ENCODE measurements at places on chromosomes 11 and 22.

DNA sequence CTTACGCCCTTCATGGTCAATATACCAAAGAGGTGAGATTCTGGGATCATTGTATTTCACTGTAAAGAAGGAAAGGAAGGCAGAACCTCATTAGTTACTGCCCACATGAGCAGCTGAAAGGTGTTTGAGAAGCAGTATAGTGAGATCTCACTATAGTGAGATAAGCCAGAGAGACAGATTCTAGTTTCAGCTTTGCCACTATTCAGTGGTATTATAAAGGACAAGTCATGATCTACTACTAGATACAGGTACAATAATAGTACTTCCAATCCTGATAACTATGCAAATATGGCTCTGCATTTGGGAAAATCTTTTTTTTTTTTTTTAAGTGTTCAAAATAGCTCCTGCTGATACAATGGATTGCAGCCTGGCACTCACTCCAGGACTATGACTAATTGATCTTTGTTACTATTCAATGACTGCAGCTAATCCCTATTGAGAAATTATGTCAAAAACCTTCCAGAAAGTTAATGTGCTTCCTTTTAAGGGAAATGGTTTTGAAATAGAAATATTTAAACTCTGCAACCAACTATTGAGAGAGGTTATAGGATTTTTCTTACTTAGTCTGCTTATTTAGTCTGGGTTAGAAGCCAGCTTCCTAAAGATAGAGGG lies 8.3 kb upstream of the DLAT start:
- DNase-seq, result peak; percentile 24

DNA sequence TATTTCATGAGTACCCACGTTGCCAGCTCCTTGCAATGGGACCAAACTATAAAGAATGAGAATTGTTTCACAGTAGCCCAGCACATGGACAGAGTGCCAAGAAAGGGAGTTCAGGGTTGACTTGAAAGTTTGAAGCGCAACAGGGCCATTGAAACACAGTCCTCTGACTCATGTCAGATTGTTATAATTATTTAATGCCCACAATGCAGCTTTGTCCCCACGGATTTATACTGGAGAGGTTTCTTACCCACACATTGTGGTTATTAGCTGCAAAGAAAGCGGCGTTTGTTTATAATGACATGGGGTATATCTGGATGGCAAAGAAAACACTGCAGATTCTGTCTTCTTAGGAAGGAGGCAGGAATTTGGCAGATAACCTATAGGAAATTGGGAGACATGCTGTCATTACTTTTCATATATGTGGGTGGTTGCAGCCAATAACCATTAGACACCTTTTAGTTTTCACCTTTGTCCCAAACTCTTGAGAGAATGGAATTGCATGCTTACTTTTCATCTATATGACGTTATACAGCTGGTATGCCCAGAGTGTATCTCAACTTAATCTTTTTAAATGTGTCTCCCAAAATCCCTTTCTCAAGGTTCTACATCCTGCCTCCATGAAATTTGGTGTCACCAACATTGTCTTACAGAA lies 143.6 kb downstream of the TEAD1 start:
- no peak for DNase-seq

DNA sequence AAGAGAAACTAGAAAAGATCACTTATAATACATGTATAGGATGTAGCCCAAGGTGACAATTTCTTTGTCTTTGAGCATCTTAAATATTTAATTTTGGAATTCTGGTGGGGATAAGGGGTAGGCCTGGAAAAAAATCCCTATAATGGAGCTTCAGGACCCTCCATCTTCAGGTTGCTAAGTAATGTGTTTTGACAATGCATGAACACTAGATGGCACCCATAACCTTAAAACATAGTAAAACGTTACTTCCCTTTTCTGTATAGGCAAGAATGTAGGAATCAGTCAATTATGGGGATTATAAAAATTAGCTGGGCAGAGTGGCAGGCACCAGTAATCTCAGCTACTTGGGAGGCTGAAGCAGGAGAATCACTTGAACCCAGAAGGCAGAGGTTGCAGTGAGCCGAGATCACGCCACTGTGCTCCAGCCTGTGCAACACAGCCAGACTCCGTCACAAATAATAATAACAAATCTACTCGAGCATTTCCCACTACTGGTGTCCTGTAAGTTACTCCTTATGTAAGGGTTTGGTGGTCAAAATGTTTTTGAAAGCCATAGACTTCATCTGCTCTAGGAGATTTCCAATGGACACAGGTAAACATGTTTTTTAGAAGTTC lies 541.9 kb upstream of the CCDC90B start:
- DNase-seq, result peak; percentile 65

GRCh38 chr11:110509472-110509871 lies 79.7 kb downstream of the FDX1 start:
- DNase-seq, result no peak

DNA sequence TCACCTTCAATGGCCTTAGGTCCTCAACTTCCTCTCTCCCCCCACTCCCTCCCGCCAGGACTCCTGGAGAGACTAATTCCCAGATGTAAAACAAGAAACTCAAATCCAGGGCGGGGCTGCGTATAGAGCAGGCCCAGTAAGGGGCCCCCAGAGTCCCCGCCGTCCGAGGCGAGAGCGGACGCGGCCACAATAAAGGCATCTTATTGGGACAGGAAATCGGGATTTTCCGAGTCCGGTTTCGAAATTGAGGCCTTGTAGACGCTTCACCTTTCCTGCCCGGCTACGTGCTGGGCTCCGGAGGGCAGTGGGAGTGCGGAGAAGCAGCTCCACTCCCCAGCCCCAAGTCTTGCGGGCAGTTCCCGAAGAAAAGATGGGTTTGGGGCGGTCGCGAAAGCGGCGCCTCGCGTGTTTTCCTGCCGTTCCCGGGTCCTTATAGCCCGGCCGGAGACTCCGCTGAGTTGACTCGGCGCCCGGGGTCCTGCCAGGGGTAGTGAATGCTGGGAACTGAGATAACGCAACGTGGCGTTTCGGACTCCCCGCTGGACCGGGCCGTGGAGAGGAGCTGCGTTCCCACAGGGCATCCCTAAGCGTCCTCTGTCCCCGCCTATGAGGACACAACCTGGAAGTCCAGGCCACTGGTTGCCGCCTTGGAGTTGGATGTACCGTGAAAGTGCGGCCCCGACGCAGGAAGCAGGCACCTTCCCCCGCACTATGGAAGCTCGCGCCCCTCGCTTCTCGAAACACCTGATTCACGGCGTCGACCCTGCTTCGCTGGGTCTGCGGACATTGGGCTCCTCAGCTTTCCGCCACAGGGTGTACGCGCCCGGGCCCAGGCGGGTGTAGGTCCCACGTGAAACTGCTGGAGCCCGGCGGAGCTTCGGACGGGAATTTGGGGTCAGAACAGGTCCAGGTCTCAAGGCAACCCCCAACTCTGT lies 4.8 kb upstream of the CHRM1 start:
- DNase-seq, result no peak

DNA sequence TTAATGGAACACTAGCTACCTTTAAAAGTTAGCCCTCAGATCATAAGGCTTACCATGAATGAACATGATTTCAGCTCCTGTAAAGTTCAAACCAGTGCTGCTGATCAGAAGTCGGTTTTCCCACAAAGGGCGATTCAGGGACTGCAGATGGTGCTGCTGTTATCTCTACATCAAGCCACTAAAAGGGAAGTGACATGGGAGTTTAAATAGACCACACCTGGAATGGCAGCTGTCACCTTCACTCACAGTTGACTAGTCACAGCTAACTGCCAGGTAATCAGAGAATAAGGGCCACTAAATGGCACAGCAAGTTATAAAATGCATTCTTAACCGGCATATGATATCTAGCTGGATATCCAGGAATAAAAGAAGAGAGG lies 581.1 kb upstream of the ARHGAP42 start:
- no peak for DNase-seq

DNA sequence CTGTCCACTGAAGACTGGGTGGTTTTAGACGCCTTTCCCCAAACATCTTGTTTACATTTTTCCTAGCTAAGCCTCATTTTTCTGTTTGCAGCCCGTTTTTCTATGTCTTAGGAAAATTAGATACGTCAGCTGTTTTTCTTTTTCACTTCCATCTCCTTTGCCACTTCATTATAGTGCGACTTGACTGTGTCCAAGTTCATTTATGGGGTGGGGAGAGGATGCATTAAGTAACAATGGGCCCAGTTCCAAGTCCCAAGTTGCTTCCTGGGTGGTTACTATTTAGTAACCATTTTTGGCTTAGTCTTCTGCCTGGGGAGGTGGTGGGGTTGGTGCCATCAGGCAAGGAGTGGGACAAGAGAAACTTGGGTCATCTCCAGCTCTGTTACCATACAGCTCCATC lies 83.0 kb downstream of the TRAF6 start:
- DNase-seq, result no peak

DNA sequence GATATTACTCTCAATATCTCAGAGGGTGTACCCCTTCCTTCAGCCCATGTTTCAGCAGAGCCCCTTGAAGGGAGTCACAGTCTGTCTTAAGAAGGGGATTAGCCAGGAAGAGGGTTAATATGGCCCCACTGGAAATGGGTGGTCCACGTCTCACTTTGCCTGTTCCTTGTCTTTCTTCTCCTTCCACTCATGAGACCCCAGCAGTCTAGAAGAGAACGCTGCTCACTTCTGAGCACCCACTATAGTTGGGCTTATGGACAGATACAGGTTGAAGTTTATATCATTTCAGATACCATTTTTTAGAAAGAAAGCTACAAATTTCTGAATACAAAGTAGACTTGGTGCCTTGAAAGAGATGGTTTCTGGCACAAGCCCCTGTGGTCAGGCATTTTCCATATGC lies 139.3 kb upstream of the API5 start:
- no peak for DNase-seq

DNA sequence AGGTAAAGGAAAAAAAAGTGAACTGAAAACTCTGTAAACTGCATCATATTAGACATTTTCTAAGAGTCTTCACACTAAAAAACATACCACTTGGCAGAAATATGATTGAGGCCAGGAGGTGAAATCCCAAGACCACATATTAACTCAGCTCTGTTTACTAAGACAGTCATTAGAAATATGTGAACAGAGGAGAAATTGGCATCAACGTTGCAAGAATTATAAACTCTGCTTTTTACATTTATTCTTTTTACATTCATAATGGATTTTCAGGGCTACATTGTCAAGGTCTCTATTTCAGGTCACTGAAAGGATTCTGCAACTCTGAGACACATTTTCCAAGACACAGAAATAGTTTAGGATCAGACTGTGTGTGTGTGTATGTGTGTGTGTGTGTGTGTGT lies 1364.0 kb downstream of the LRRC4C start:
- DNase-seq, result no peak
